ENCODE measurements at places on chromosomes 12 and 14. TPM values are rescaled to one million over a fixed set of nuclear protein-coding genes. Genes with fewer than 3 reads are reported as not detected.

The GPD1 gene
- not detected for total RNA-seq

The ASB8 gene
- 25.6 TPM for total RNA-seq

The BATF gene
- not detected for total RNA-seq

The HOXC10 gene
- 1.9 TPM for total RNA-seq

The COCH gene
- total RNA-seq: 3.7 TPM

The GLT1D1 gene
- total RNA-seq: 0.44 TPM

DNA sequence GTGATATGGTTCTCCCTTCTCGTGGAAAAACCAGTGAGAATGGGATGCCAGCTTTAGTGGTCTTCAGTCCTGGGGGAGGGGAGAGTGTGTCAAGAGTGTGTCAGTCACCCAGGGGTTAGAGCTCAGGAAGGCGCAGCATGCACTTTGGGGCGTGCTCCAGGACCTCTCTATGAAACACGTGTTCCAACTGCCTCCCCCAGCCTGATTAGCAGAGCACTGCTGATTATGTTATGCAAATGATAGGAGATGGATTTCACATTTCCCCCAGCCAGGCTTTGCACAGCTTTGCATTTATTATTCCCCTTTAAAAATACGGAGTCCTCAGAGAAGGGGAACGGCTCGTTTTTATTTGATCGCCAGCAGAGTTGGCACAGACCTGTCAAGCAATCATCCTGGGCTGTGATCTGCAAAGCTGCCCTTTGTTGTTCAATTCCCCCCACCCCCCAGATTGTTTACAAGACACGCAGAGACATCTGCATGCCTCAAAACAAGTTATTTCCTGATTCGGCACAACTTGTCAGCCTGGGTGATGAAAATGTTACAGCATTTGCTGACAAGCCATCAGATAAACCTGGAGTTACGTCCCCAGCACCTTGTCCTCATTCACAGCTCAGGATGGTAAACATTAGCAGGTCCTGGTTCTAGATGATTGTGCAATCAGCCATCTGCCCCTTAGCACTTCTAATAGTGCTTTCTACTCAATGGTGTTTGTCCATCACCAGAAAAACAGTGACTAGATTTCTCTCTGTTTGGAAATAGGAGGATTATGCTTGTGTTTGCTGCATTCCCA is 196.5 kb downstream of the NOVA1 start:
- H3K4me3 ChIP-seq: no peak overlapping the region
- H3K4me1 ChIP-seq: peaks cover 10% of the 10 kb centered on the region
- H3K36me3 ChIP-seq: no peaks in the 10 kb centered on the region
- H3K27ac ChIP-seq: no peak overlapping the region
- DNase-seq: no peak

DNA sequence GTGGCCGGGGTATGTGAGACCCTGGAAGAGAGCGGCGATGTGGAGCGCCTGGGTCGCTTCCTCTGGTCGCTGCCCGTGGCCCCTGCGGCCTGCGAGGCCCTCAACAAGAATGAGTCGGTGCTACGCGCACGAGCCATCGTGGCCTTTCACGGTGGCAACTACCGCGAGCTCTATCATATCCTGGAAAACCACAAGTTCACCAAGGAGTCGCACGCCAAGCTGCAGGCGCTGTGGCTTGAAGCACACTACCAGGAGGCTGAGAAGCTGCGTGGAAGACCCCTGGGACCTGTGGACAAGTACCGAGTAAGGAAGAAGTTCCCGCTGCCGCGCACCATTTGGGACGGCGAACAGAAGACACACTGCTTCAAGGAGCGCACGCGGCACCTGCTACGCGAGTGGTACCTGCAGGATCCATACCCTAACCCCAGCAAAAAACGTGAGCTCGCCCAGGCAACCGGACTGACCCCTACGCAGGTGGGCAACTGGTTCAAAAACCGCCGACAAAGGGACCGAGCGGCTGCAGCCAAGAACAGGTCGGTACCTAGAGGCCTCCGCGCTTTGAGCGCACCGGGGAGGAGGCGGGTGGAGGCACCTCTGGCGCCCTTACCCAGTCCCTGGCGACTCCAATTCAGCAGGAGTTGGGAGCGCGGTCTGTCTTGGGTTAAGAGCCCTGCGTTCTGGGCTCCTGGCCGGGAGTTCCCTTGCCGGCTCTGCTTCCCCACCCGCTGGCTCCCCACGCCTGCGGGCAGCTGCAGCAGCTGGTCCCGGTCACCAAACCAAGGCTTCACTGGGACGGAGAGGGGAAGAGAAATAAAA is 700 bp downstream of the SIX6 start:
- H3K36me3 ChIP-seq: no peaks in the 10 kb centered on the region
- peaks cover 23% of the 10 kb centered on the region for H3K27me3 ChIP-seq
- peak; percentile 28 for DNase-seq
- no peak overlapping the region for H3K27ac ChIP-seq
- peak overlapping the region; percentile 81 for H3K4me3 ChIP-seq

- no peak overlapping the region for H3K4me3 ChIP-seq
- H3K4me1 ChIP-seq: no peaks in the 10 kb centered on the region
- no peaks in the 10 kb centered on the region for H3K36me3 ChIP-seq
- peak; percentile 34 for DNase-seq
- H3K27ac ChIP-seq: no peak overlapping the region
Observed at GRCh38 chr12:4037747-4038312, 164.6 kb upstream of the PARP11 start.

DNA sequence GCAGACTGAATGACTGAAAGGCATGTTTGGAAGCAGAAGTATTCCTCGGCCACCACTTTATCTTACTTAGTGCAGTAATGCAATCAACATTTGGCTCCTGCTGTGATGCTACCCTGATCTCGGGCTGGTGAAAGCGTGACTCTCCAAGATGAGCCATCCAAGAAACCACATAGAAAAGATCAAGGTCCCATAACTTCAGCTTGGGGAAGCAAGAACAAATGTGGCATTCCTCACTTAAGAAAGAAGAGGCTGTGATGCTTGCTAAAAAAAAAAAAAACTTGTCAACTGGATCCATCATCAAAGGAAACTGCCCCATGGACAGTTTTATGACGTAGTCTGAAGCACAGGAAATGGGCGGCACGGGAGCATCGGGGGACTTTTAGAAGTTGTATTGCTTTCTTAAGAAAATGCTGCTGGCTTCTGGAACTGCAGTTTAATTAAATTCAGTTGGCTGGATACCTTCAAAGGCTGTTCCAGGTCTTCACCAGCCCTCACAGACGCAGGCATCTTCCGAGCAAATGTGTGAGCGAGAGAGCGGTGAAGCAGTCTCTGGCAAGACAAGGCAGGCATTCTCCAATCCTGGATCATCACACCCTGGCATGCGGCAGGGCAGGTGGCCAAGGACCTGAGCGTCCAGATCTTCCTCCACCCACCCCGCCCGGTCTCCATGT is 38.2 kb upstream of the MAP1LC3B2 start:
- no peaks in the 10 kb centered on the region for H3K36me3 ChIP-seq
- peaks cover 9% of the 10 kb centered on the region for H3K4me1 ChIP-seq
- no peak overlapping the region for H3K4me3 ChIP-seq
- no peak for DNase-seq

- H3K36me3 ChIP-seq: no peaks in the 10 kb centered on the region
- no peak for DNase-seq
- H3K4me1 ChIP-seq: peaks cover 10% of the 10 kb centered on the region
- no peak overlapping the region for H3K27ac ChIP-seq
- no peaks in the 10 kb centered on the region for H3K27me3 ChIP-seq
Observed at GRCh38 chr12:48803675-48804074, 14.6 kb upstream of the CACNB3 start.

GRCh38 chr12:10111451-10111850 is 12.7 kb upstream of the CLEC1A start:
- DNase-seq: no peak
- H3K4me3 ChIP-seq: no peak overlapping the region
- H3K27me3 ChIP-seq: peaks cover 2% of the 10 kb centered on the region
- H3K36me3 ChIP-seq: peaks cover 5% of the 10 kb centered on the region
- no peaks in the 10 kb centered on the region for H3K4me1 ChIP-seq

DNA sequence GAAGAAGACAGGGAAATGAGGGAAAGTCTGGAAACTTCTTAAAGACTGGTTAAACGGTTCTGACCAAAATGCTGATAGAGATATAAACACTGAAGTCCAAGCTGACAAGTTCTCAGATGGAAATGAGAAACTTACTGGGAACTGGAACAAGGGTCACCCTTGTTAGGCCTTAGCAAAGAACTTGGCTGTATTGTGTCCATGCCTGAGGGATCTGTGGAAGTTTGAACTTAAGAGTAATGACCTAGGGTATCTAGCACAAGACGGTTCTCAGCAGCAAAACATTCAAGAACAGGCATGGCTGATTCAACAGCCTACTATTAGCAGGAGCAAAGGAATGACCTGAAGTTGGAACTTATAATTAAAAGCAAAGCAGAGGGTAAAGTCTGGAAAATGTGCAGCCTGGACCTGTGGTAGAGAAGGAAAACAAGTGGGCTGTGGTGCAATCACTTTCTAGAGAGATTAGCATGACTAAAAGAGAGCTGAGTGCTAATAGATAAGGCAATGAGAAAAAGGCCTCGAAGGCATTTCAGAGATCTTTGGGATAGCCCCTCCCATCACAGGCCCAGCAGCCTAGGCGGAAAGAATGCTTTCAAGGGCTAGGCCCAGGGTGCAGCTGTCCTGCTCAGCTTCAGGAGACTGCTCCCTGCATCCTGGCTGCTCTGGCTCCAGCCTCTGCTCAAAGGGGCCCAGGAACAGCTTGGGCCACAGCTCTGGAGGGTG is 60.3 kb downstream of the ATP2B1 start:
- no peak overlapping the region for H3K4me3 ChIP-seq
- H3K27me3 ChIP-seq: peaks cover 2% of the 10 kb centered on the region
- no peak overlapping the region for H3K27ac ChIP-seq
- H3K4me1 ChIP-seq: no peaks in the 10 kb centered on the region
- H3K36me3 ChIP-seq: no peaks in the 10 kb centered on the region

- peak; percentile 28 for DNase-seq
- peaks cover 9% of the 10 kb centered on the region for H3K27me3 ChIP-seq
- peaks cover 9% of the 10 kb centered on the region for H3K4me1 ChIP-seq
- H3K27ac ChIP-seq: peak overlapping the region; percentile 61
Observed at GRCh38 chr12:84913129-84913515, 523 bp upstream of the SLC6A15 start.

DNA sequence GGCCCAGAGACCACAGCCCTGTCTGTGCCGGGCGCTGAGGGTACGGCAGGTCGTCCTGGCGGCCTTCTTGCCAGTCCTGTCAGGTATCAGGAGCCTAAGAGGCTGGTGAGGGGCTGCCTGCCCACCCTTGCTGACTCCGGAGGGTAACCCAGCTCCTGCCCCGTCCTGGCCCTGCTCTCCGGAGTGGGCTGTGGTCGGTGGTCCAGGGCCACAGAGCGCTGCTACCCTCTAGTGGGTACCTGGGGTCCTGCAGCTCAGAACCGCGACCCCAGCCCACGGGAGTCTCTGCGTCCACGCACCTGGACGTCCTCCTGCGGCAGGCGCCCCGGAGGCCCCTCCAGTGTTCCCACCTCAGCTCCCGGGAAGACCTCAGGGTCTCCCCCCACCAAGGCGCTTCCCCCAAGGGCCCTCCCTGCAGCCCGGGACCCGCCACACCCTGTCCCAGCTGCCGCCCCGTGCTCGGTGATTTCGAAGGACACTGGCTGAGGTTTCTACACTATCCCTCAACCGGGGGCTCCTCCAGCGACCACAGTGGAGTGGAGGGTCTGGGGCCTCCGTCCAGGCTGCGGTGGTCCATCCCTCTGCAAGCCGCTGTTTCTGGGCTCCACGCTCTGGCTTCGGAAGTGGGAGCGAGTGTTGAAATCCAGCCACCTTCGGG is 75.9 kb upstream of the FBRSL1 start:
- no peaks in the 10 kb centered on the region for H3K4me1 ChIP-seq
- no peaks in the 10 kb centered on the region for H3K36me3 ChIP-seq
- peak; percentile 73 for DNase-seq
- no peak overlapping the region for H3K4me3 ChIP-seq

GRCh38 chr12:92784797-92785562 is 82.2 kb downstream of the PLEKHG7 start:
- no peak overlapping the region for H3K4me3 ChIP-seq
- no peaks in the 10 kb centered on the region for H3K4me1 ChIP-seq
- no peaks in the 10 kb centered on the region for H3K27me3 ChIP-seq
- DNase-seq: peak; percentile 25
- H3K27ac ChIP-seq: no peak overlapping the region

DNA sequence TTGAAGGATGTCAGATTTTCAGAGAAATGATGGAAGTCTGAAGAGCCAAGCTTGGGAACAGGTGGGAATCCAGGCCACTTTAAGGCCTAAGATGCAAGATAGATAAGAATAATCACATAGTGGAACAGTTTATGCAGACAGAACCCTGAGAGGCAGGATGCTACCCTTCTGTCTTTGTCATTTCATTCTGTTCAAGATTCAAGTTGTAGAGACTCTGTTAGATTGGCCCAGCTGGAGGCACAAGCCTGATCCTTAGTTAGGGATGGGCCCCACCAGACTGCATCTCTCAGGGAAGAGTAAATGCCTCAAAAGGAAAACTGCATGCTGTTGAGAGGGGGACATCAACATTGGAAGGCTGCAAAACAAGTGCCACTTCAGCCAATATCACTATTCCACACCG is 287.0 kb downstream of the PCNX1 start:
- H3K4me1 ChIP-seq: peaks cover 19% of the 10 kb centered on the region
- peaks cover 4% of the 10 kb centered on the region for H3K27me3 ChIP-seq
- no peak overlapping the region for H3K4me3 ChIP-seq
- no peak for DNase-seq
- H3K27ac ChIP-seq: no peak overlapping the region
- H3K36me3 ChIP-seq: peaks cover 4% of the 10 kb centered on the region

- H3K36me3 ChIP-seq: peaks cover 18% of the 10 kb centered on the region
- no peak overlapping the region for H3K27ac ChIP-seq
- no peak overlapping the region for H3K4me3 ChIP-seq
- no peaks in the 10 kb centered on the region for H3K4me1 ChIP-seq
Observed at GRCh38 chr12:130147875-130148596, 14.2 kb upstream of the FZD10 start.

DNA sequence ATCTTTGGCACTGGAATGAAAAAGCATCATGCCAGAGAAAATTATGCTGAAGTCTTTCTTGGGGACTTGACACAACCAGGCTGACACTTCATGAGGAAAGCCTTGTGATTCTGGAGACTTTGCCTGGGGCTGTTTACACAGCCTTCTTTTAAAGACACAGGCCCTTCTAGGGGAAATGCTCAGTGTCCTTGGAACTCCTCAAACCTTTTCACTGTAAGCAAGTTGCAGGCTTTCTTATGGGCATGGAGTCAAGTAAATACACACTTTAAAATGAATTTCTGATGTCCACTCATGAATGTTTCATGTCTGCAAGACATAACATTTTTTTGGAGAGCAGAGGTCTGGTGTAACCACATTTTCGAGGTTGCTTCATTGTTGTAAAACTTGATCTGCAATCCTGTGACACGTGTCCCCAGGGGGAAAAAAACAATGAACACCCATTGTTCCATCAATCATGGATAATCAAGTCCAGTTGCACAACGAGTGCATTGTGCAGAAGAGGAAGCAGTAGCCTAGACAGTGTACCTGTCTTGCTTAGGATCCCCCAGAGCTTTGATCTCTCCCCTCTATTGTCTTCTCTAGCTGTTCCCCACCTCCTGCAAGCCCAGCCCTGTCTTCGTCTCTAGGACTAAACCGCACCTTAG is 155.1 kb upstream of the PRICKLE1 start:
- H3K4me3 ChIP-seq: no peak overlapping the region
- no peaks in the 10 kb centered on the region for H3K36me3 ChIP-seq
- no peak overlapping the region for H3K27ac ChIP-seq
- H3K27me3 ChIP-seq: peaks cover 2% of the 10 kb centered on the region
- H3K4me1 ChIP-seq: peaks cover 4% of the 10 kb centered on the region
- no peak for DNase-seq

GRCh38 chr12:51591016-51591901 is at the start of gene SCN8A:
Gene SCN8A, plus strand, starts transcription at chr12:51591233. Its CDS starts 71,585 bp downstream, at chr12:51662818.
- H3K27ac ChIP-seq: peak within 1 kb of the TSS; percentile 55
- H3K4me1 ChIP-seq: peaks cover 12% of the 10 kb centered on the region
- peaks cover 13% of the 10 kb centered on the region for H3K27me3 ChIP-seq
- peaks cover 9% of the 10 kb centered on the region for H3K36me3 ChIP-seq

- H3K27ac ChIP-seq: no peak overlapping the region
- DNase-seq: no peak
- peaks cover 17% of the 10 kb centered on the region for H3K4me1 ChIP-seq
- H3K36me3 ChIP-seq: peaks cover 11% of the 10 kb centered on the region
Observed at GRCh38 chr12:105443802-105444652, 113.5 kb downstream of the C12orf75 start.
